ENCODE measurements at places on chromosomes 1 and 21. TPM values are rescaled to one million over a fixed set of nuclear protein-coding genes. Genes with fewer than 3 reads are reported as not detected.

The AGT gene
- total RNA-seq = 0.16 TPM

DNA sequence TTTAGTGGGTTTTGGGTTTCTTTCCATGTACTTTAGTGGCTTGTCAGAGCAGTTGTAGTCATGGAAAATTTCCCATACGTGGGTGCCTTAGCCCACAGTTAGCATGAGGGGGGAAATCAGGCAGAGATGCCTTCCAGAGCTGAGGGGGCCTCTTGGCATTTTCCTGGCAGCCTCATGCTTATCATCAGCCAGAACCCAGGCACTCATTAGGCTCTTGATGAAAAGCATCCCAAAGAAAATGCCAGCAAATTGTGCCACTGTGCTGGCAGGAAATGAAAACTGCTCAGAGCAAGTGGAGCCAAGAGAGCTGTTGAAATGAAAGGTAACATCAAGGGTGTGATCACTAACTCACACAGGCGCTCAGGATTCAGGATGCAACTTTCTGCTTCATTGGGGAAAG is 128.0 kb downstream of the TNNI3K start:
- no peak for DNase-seq

DNA sequence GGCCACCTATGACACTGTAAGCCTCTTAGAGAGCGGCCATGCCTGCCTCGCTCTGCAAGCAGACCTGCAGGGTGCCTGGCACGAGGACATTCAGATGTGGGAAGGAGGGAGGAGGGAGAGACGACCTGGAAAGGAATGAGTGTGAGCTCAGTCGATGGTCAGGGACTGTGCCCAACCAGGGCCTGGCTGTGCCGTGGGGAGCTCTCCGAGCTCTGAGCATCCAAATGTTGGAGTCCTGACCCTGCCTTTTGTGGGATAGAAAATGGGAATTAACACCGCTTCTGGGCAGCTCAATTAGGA is 7.3 kb downstream of the CSTB start:
- no peak for DNase-seq

GRCh38 chr1:198655459-198656121 is 16.8 kb downstream of the PTPRC start:
- no peak for DNase-seq

The KDM5B gene
- total RNA-seq = 158 TPM

DNA sequence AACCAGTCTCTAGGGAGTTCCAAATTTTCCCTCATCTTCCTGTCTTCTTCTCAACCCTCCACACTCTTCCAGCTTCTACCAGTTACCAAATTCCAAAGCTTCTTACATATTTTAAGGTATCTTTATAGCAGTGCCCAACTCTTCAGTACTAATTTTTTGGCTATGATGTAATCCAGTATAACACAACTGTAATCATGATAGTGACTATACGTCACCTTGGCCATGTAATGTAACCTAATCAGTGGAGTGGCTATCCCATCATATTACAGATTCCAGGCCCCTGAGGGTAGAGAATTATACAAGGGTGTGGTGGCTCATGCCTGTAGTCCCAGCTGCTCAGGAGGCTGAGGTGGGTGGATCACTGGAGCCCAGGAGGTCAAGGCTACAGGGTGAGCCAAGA is 143.2 kb downstream of the CLEC20A start:
- no peak for DNase-seq

DNA sequence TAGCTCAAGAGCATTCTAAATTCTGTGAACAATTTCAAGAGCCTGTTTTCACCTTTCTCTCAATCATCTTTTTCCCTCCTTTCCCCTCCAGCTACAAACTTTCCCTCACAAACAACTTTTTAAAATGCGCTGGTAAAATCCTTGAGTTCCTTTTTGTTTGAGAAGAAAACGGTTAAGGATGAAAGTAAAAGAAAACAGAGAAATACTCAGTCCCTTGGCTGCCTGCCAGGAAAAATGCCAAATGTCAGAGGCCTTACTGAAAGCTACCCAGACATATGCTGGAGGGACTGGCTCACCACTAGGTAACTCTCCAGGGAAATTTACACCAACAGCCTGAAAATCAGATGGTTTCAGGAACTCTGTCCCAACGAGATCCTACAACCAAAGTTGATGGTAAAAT is 11.0 kb upstream of the SERBP1 start:
- DNase-seq = no peak

The OR2L5 gene
- not detected for total RNA-seq

- DNase-seq = no peak
Observed at GRCh38 chr1:944341-945325, 14.4 kb downstream of the NOC2L start.

DNA sequence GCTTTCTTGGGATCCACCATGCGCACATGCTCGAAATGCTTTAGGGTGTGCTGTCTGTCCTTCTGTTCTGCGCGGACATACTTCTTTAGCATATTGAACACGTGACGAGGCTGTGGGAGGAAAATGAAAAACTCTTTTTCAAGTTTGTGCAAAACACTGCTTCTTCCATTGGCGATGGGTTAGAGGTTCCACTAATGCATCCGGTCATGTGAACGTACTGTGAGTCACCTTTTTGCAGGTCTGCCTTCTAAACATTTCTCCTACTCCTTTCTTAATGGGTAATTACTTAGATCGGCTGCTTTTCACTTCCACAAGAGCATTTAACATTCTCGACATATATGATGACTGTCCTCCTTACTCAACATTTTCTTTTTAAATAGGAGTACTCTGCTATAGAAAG is 214.9 kb downstream of the APP start:
- no peak for DNase-seq

- DNase-seq = no peak
Observed at GRCh38 chr1:48608882-48609281, 136.9 kb upstream of the SPATA6 start.

DNA sequence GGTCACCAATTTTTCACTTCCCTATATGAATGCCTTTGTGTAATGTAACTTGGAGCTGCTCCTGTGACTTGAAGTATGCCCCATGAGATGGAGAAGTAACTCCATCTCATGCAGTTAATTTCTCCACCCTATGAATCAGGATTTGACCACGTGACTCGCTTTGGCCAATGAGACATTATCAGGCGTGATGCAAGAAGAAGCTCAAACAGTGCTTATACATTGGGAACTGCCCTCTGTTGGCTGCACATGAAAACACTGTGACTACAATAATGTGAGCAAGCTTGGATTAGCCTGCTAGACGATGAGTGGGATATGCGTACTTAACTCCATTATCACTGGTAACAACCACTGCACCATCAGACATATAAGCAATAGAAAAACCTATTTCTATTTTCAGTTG is 684.4 kb downstream of the PLA2G4A start:
- no peak for DNase-seq

DNA sequence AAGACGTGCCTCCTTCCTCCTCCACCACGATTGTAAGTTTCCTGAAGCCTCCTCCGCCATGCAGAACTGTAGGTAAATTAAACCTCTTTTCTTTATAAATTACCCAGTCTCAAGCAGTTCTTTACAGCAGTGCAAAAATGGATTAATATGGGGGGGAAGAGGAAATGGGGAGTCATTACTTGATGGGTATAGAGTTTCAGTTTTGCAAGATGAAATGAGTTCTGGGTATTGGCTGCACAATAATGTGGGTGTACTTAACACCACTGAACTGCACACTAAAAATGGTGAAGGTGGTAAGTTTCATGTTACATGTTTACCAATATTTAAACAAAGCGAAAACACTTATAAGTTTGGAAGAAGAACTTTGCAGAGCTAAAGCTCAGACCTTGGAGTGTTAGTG is 24.3 kb upstream of the DISP1 start:
- no peak for DNase-seq

GRCh38 chr1:42784946-42785693 is at the start of gene TMEM269:
Gene TMEM269 (plus strand): TSS chr1:42784991. CDS start chr1:42789894, 4,903 bp downstream.
- DNase-seq = no peak

DNA sequence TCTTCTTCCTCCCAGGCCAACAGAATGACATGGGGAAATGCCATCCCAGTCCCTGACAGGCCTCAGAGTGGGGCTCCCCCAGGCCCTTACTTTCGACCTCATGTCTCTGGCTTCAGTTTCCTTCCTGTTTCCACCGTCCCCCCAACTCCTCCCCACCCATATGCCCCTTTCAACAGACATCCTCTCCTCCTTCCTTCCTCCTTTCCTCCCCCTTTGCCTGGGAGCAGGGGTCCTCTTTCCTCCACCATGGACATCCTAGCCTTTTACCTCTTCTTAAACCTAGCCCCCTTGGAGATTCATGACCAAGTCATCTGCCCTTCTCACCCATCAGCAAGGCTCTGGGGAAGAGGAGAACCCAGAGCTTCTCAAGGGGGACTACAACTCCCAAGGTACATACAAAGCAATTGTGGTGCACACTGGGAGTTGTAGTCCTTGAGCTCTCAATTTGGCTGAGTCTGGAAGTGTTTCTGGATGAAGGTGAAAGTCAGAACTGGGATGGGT is 4.0 kb downstream of the ZBTB7B start:
- no peak for DNase-seq

DNA sequence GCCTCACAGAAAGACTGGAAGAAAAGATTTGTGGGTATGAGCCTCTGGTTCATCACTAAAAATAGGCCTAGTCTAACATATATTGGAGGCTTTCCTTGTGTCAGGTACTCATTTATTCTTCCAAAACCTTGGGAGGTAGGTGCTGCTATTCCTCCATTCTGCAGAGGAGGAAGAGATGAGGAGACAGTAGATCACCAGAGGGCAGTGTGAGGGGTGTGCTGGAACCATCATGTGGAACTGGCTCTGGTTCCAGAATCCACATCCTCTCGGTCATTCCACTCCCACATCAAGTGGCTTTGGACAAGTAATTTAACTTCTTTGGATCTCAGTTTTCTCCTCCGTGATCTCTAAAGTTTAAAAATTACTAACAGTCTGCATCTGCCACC is 7.4 kb upstream of the INKA2 start:
- no peak for DNase-seq

DNA sequence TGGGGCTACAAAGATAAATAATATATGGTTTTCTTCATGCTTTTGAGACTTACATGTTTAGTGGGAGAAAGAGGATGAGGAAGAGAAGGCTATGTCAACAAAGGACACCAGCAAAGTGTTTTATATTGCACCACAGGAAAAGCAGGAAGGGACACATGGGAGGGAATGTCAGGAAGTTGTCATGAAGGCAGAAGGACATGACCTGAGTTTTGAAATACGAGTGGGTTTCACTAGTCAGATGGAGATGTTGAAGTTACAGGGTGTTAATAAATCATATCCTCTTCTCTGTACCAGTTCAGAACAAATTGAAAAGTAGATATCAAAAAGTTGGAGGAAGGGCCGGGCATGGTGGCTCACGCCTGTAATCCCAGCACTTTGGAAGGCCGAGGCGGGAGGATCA is 18.2 kb upstream of the AGO1 start:
- no peak for DNase-seq

The ZNF678 gene
- 26.6 TPM for total RNA-seq

- DNase-seq = no peak
Observed at GRCh38 chr1:156551066-156551643, 21.2 kb downstream of the IQGAP3 start.

GRCh38 chr1:93705892-93706500 is 24.4 kb upstream of the BCAR3 start:
- DNase-seq = no peak

The RUNX3 gene
- 0.16 TPM for total RNA-seq

DNA sequence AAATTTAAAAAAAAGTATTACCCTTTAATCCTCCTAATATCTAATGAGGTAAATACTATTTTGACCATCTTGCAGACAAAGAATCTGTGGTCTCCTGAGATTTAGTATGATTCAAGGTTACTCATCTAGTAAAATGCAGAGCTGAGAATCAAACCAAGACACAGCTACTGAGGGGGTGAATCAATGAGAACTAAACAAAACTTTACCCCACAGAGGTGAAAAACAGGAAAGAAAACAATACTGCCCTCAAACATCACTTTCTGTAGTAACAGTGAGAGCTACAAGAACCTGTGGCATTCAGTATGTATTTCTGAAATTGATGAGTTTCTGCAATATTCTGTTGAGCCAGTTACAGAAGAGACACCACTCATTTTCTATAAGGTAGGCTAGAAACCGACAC is 85.1 kb downstream of the JAK1 start:
- DNase-seq = no peak

GRCh38 chr21:35229290-35229689 is 180.2 kb upstream of the RUNX1 start:
- DNase-seq = no peak

DNA sequence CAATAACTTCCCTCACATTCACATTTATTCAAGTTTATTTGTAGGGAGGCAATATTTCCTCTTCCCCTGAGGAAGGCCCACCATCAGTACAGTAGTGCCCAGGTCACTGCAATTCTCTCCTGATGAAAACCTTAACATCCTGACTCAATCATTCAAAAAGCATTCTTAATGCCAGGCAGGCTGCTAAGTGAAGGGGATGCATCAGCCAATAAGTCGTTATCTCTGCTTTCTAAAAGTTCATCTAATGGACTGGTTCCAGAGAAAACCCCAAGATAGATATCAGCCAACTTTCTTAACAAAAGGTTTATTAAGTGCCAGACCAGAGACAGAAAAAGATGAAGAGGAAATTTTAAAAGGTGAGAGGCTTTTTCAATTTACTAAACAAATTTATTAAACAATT is 17.3 kb downstream of the OTUD7B start:
- no peak for DNase-seq

GRCh38 chr1:8425150-8425780 is 107.4 kb downstream of the SLC45A1 start:
- no peak for DNase-seq

GRCh38 chr1:110875216-110875731 is 2.3 kb downstream of the CD53 start:
- DNase-seq = no peak

DNA sequence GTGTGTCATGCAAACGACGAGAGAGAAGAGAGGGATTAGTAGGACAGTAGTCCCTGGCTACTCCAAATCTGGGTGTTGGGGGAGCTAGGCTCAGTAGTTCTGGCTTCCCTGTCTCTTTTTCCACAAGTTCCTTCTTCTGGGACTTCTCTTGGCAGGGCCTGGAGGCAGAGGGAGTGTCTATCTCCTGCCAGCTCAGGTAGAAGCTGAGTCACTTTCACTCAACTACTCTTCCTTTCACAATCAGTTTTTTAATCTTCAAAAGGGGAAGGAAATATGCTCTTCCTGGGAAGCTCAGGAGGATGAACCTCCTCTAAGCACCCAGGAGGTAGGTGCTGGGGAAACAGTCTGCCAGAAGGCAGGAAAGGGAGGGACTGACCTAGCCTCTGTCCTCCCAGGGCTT is 35.2 kb upstream of the MAGOH start:
- no peak for DNase-seq

GRCh38 chr1:39407896-39408640 is 83.4 kb upstream of the BMP8A start:
- DNase-seq = no peak

The F13B gene
- not detected for total RNA-seq

GRCh38 chr1:205588636-205589035 is 43.2 kb downstream of the ELK4 start:
- DNase-seq = no peak

The BARHL2 gene
- total RNA-seq = not detected

- no peak for DNase-seq
Observed at GRCh38 chr1:239098400-239099037, 287.8 kb upstream of the CHRM3 start.

The C2CD4D gene
- total RNA-seq = 0.40 TPM
